ENCODE measurements at places on chromosomes 1 and 21.

DNA sequence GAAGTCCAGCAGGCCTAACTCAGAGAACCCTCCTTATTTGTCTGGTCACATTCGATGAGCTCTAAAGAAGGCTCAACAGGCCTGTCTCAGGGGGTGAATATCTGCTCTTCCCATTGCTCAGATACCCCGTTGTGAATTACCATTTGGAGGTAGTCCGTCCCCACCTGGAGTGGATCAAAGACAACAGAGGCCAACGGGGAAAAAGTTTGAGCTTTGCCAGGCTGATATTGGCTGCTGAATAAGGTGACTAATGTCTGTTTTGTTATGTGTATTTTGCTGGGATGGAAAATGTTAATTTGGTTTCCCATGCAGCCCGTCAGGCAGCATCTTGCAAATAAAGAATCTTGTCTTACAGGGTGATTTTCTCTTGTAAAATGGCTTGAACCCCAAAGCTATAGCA is 69.2 kb upstream of the EPS8L3 start:
- DNase-seq, result no peak

DNA sequence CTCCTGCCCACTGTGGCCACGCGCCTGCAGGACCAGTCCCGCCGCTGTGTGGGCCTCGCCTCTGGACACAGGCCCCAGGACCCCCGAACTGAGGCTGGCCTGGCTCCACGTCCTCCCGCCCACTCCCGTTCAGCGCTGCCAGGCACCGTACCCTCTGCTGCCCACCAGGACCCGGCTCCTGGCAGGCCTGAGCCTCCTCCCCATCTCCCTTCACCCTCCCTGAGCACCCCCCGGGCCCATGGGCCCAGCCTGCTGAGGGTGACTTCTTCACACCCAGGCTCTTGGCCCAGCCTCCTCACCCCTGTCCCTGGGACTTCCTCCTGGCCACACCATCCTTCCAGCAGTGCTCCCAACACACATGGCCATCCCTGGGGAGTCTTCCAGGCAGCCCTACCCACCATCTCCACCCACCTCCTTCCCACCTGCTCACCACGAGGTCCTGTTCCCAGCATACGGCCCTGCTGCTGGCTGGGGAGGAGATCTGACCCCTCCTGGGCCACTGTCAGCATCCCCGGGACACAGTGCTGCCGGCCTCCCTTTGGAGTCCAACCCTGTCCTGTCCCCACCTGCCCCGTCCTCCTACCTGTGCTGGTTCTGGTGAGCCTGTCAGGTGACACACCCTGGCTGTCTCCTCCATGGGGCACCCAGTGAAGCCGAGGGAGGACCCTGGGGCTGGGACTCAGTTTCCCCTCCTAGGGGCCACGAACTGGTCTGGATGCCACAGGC is 53.7 kb downstream of the SLX9 start:
- DNase-seq, result no peak

- peak; percentile 89 for DNase-seq
Measured at GRCh38 chr1:56527548-56528302, 51.6 kb downstream of the PLPP3 start.

GRCh38 chr1:245751726-245752470 is 597.1 kb downstream of the KIF26B start:
- DNase-seq, result no peak

DNA sequence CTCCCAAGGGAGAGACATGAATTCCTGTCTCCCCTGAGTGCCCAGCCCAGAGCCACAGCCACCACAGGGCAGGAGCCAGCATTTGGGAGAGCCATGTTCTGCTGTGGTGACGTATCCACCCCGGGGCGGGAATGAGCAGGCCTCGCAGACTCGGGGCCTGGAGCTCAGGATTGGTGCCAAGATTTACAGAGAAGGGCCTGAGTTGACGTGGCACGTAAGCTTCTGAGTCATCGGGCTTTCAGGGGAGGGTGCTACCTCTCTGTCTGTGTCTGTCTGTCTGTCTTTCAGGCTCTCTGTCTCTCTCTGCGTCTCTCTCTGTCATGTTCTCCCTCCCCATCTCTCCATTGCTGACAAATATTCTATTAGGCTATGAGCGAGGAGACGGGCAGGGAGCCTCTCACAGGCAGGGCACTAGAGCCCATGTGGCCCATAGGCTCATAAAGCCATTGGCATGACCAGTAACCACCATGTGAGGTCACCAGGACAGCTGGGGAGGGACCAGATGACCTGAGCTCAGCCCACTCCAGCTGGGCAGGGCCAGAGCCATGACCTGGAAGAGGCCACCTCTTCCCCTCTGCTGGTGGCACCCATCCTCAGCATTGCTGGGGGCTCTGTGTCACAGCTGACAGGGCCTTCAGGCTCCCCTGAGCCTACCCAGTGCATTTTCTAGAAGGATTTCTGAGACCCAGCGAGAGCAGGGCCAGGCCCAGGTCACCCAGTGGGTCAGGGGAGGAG is 300.0 kb upstream of the VAMP3 start:
- DNase-seq, result no peak

- peak; percentile 56 for DNase-seq
Measured at GRCh38 chr1:64624218-64624713, 120.6 kb upstream of the RAVER2 start.

- DNase-seq, result no peak
Measured at GRCh38 chr1:226233806-226234205, 10.3 kb downstream of the MIXL1 start.

DNA sequence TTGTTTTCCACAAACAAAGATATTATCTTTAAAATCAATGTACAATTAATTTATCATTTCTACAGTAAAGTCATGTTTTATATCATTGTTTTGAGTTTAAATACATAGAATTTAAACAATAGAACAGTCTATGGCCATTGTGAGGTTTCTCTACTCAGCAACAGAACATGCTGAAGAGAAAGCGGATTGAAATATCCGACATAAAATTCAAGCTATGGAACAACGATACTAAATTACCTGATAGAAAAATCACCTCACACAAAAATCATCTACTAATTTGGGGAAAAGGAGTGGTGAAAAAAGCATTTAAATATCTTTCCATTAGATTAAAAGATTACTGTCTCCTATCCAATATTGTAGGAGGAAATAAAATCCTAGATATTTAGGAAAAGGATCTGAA is 12.6 kb downstream of the CDKN2C start:
- peak; percentile 91 for DNase-seq

DNA sequence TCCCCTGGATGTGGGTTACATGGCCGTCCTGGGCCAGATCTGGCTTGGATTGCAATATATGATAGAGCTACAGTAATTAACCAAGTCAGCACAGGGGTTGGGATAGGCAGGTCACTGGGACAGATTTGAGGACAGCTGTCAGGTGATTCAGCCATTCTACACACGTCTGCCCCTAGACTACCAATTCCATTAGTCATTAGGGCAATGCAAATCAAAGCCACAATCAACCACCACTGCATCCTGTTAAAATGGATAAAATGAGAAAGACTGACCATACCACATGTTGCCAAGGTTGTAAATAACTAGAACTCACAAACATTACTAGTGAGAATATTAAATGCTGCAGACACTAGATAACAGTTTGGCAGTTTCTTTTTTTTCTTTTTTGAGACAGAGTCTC is 16.0 kb downstream of the C21orf58 start:
- DNase-seq, result no peak

DNA sequence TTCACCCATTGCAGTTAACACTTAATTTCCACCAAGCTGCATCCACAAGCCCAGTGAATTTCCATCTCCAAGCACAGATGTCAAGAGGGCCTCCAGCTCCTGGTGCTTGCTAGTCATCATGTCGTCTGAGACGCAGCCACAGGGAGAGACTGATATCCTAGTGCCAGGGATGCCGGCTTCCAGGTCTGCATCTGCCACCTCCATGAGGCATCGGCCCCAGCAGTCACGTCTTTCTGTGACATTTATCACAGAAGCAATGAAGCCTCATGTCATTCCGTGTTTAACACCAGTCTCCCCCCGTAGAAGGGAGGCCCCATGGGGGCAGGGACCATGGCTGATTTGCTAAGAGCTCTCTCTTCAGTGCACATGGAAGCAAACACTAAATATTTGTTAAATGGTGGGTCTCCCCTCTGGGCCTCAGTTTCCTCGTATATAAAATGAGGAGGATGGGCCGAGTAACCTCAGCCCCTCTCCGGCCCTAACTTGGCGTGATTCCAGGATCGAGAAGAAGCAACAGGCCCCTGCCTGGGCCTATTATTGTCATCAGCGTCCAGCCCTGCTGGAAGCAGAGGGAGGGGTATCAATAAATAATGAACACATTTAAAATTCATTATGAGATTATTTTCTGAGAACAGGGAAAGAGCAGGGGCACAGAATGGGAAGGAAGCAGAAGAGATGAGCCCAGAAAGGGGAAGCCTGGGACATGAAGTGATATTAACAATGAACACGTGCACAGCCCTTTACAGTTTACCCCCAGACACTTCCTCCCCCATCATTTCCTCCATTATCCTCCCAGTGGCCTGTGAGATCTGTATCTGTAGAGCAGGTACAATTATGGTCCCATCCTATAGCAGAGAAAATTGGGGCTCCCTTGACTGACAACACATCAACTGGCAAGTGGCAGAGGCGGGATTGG is 837 bp upstream of the C1QB start:
- DNase-seq, result no peak

DNA sequence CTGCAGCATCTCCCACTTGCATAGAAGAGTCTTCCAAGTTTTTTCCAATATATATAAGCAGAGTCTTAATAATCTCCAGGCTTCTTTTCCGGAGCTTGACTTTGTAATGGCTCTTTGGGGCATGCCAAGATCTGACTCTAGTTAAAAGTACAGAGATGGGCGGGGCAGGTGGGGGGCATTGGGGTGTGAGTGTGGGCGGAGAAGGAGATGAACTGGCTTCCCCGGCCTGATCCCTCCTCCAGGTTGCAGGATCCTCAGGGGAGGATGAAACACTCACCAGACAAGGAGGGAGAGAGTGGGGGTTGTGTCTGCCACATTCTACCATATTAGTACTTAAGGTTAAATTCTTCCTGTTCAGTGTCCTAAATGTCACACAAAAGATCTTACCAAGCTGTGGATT is 23.0 kb downstream of the S100A10 start:
- no peak for DNase-seq

DNA sequence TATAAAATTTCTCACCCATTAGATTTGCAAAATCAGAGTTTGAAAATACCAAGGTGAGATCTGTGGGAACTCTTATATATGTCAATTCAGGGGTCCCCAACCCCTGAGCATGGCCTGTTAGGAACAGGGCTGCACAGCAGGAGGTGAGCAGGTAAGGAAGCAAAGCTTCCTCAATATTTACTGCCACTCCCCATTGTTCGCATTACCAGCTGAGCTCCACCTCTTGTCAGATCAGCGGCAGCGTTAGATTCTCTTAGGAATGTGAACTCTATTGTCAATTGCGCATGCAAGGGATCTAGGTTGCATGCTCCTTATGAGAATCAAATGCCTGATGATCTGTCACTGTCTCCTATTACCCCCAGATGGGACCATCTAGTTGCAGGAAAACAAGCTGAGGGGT is 376.6 kb downstream of the LMO4 start:
- no peak for DNase-seq

GRCh38 chr1:184632415-184633175 is 122.1 kb downstream of the EDEM3 start:
- no peak for DNase-seq

DNA sequence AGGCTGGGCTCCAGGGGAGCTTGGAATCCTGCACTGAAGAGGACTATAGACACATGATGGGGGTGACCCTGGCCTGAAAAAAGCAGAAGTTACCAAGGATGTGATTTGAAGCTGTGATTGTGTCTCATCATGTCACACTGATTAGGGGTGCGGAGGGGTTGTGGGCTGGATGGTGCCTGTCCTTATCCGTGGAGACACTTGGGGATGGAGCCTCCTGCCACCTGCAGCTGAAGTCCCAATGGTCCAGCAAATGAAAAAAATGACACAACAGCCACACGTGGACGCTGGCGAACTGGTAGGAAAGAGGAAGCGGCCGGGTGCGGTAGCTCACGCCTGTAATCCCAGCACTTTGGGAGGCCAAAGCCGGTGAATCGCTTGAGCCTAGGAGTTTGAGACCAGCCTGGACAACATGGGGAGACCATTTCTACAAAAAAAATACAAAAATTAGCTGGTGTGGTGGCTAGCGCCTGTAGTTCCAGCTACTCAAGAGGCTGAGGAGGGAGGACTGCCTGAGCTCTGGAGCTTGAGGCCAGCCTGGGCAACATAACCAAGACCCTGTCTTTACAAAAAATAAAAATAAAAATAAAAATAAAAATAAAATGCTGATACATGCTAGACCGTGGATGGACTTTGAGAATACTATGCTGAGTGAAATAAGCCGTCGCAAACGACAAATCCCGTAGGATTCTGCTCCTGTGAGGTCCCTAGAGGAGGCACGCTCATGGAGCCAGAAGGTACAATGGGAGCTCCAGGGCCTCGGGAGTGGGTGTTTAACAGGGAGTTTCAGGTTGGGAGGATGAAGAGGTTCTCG is 838 bp upstream of the IBA57 start:
- DNase-seq, result no peak

Data from NCI-H2029 treated with DMSO at 0.1 percent for 48 hours (cell line).